ENCODE measurements at places on chromosomes 1 and 21. TPM values are rescaled to one million over a fixed set of nuclear protein-coding genes. Genes with fewer than 3 reads are reported as not detected.

The COL6A1 gene
- polyA plus RNA-seq: 275 TPM

The ARHGAP29 gene
- polyA plus RNA-seq: 80.8 TPM

The SPRR2A gene
- polyA plus RNA-seq: not detected

The BNIPL gene
- polyA plus RNA-seq: 0.72 TPM

The LRRC38 gene
- polyA plus RNA-seq: 0.45 TPM

The DDR2 gene
- polyA plus RNA-seq: 24.3 TPM

The ZBTB8A gene
- polyA plus RNA-seq: 16.5 TPM

The TMPRSS15 gene
- 0.07 TPM for polyA plus RNA-seq

The KIF26B gene
- 35.6 TPM for polyA plus RNA-seq

The WLS gene
- polyA plus RNA-seq: 157 TPM

The TMEM79 gene
- 4.7 TPM for polyA plus RNA-seq

The G0S2 gene
- 12.7 TPM for polyA plus RNA-seq

The CYP4A11 gene
- polyA plus RNA-seq: 20.8 TPM

The MYOG gene
- 0.23 TPM for polyA plus RNA-seq

The F3 gene
- polyA plus RNA-seq: 43.0 TPM

The LCE2C gene
- polyA plus RNA-seq: not detected

The CD244 gene
- polyA plus RNA-seq: 0.07 TPM

The SLC1A7 gene
- polyA plus RNA-seq: 0.06 TPM

Measured in left renal pelvis (tissue), 4 donors.